ENCODE measurements at places on chromosomes 1 and 21. TPM values are rescaled to one million over a fixed set of nuclear protein-coding genes. Genes with fewer than 3 reads are reported as not detected.

The SPATA45 gene
- total RNA-seq = not detected

The RORC gene
- total RNA-seq = 0.06 TPM

The FCRL1 gene
- total RNA-seq = 1.0 TPM

The ACTL8 gene
- total RNA-seq = not detected

The RAB7B gene
- total RNA-seq = not detected

The C1orf216 gene
- total RNA-seq = 15.1 TPM

The OR6N1 gene
- total RNA-seq = not detected

The DFFA gene
- total RNA-seq = 103 TPM

The OR10Z1 gene
- not detected for total RNA-seq

The RNF223 gene
- not detected for total RNA-seq

The THEM5 gene
- total RNA-seq = not detected

The PCBP3 gene
- 1.3 TPM for total RNA-seq

The FAM72B gene
- 26.9 TPM for total RNA-seq

The UCHL5 gene
- 118 TPM for total RNA-seq

The SLAMF8 gene
- total RNA-seq = 2.1 TPM

The EXO1 gene
- total RNA-seq = 91.8 TPM

The FMO2 gene
- not detected for total RNA-seq

The FMO3 gene
- total RNA-seq = not detected

The PRKAA2 gene
- total RNA-seq = 0.02 TPM

The SYDE2 gene
- 3.9 TPM for total RNA-seq

The FAM72C gene
- 12.3 TPM for total RNA-seq

The DMBX1 gene
- total RNA-seq = not detected

The TMEM183A gene
- total RNA-seq = 81.9 TPM

The GNAT2 gene
- total RNA-seq = 0.91 TPM

The OR2L2 gene
- total RNA-seq = not detected

The TEX38 gene
- not detected for total RNA-seq

The IL12RB2 gene
- 40.2 TPM for total RNA-seq

The WNT9A gene
- total RNA-seq = not detected

The EDN2 gene
- total RNA-seq = not detected

The FAM177B gene
- total RNA-seq = not detected

The GSTM1 gene
- total RNA-seq = not detected

The XCL2 gene
- total RNA-seq = 139 TPM

The STUM gene
- not detected for total RNA-seq

The ETNK2 gene
- total RNA-seq = 1.5 TPM

The TMIGD3 gene
- total RNA-seq = not detected

The FLG2 gene
- not detected for total RNA-seq

The PROX1 gene
- not detected for total RNA-seq

The BRINP3 gene
- not detected for total RNA-seq

The KMO gene
- 0.34 TPM for total RNA-seq

The HPCAL4 gene
- total RNA-seq = 1.8 TPM

The CASQ2 gene
- total RNA-seq = not detected

The XKR8 gene
- 4.4 TPM for total RNA-seq

The DNAH14 gene
- 1.0 TPM for total RNA-seq

All from activated naive CD8-positive, alpha-beta T cell treated with anti-CD3 and anti-CD28 coated beads for 36 hours (primary cell).